GM12892 (cell line): ENCODE measurements at places on chromosomes 13 and 19.

DNA sequence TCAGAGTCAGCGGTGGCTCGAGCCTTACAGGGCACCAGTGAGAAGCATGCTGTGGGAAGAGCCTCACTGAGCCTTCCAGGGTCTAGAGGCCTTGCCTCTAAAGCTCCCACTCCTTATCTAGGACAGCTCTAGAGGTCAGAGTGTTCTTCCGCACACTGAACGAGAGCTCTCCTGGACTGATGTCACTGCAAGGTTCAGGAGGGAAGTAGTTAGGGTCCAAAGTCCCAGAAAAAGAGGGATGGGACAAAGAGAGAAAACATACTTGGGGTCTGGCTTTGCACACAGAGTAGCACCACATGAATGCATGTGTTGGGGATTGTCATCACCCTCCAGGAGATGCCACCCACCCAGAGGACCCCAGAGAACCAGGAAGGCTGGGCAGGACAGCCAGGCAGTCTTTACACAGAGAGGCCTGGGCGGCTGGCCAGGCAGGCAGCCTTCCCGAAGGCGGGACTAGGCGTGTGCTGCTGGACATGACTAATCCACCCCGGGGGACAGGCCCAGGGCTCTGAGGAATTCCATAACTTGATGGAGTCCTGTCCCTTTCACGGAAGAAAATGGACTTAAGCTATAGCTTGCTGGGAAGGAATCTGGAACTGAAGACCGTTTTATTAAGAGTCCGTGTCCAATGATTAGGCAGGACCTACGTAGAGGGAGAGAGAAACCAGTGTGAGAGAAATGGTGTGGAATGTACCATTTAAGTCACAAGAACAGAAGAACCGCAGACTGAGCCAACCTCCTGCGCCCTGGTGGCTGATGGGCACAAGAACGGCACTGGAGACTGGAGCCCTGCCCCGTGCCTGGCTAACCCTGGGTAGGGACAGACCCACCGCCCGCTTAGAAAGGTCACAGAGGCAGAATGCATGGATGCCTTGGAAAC is 16.6 kb upstream of the EPHX3 start:
- no peak for DNase-seq

DNA sequence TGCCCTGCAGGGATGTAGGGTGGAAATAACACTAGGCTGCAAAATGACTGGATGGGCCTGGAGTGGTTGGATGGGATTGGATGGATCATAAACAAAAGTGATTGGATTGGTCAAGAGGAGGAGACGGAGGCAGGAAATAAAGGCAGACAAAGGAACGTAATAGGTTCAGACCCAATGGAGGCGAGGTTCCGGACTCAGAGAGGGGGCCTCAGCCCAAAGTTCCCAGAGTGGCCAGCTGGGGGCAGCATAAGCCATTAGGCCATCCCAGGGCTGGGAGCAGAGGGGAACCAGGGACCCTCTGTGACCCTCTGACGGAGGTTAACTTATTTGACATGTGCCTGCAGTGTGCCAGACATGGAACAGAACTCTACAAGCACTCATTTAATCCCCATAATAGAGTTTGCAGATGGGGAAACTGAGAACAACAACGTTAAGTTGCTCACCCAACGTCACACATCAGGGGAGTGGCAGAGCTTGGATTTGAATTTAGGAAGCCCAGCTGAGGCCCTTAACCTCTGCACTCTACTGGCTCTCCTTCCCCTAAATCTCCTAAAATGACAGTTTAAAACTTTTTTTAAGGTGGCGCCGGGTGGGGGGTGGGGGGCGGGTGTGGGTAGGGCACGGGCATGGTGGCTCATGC is 15.3 kb upstream of the MAP1S start:
- DNase-seq = no peak

DNA sequence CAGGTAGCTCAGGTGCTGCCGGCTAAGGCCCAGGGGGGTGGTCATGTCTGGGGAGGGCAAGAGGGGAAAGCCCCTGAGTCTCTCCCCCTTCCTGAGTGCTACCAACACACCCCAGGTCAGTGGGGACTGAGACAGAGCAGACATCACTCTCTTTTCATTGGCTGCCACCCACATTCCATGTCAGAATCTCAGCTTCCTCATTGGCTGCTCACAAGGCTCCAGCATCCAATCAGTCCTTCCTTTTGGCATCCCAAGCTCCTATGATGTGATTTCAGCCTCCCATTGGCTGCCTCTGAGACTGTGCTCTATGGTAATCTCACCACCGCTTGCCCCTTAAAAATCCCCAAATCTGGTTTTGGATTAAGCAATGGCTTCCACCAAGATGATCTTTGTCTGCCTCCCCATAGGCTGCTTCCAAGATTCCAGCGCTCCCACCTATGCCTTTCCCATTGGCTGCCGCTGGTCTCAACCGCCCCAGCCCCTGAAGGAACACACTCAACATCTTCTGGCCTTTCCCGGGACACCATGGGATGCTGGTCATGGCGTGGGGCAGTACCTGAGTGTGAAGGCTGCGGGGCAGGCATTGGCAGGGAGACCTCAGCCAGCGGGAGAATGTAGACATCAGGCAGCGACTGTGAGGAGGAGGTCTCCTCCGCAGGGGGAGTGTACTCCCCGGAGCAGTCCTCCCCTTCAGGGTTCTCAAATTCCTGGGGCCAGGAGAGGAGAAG is 2.0 kb downstream of the LMTK3 start:
- no peak for DNase-seq

GRCh38 chr13:71882120-71882519 is 15.1 kb upstream of the DACH1 start:
- no peak for DNase-seq

GRCh38 chr13:50519866-50520265 is 323.6 kb downstream of the DLEU7 start:
- no peak for DNase-seq

- DNase-seq = no peak
These were observed 1.8 kb upstream of the INSR start for GRCh38 chr19:7295912-7296536.

DNA sequence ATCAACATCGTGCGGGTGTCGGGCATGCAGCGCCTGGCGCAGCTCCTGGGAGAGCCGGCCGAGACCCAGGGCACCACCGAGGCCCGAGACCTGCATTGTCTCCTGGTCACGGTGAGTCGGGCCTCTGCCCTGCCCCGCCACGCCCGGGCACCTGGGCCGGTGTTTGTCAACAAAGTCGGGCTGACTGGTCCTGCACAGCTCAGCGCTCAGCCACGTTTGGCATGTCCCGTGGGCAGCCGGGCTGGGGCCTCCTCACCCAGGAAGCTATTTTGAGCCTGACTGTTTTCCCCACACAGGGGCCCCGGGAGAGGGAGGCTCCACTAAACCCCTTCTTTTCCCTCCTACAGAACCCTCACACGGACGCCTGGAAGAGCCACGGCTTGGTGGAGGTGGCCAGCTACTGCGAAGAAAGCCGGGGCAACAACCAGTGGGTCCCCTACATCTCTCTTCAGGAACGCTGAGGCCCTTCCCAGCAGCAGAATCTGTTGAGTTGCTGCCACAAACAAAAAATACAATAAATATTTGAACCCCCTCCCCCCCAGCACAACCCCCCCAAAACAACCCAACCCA is 1.3 kb downstream of the GADD45B start:
- DNase-seq = no peak

DNA sequence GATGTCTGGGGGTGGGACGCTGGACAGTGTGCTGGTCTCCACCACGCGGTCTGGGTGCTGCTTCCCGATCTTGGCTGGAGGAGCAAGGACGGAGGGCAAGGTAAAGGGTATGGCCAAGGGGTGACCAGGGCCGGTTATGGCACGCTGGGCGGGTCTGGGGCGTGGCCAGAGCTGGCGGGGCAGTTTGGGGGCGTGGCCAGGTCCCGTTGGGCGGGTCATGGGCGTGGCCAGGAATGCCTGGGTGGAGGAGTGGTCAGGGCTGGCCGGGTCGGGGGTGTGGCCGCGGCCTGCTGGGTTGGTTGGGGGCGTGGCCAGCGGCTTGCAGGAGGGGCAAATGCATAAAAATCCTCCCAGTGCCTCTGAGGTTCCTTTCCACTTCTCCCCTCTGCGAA is 19.2 kb downstream of the GPX4 start:
- DNase-seq = peak; percentile 93

- no peak for DNase-seq
These were observed 144.2 kb downstream of the FOXO1 start for GRCh38 chr13:40522282-40522681.

DNA sequence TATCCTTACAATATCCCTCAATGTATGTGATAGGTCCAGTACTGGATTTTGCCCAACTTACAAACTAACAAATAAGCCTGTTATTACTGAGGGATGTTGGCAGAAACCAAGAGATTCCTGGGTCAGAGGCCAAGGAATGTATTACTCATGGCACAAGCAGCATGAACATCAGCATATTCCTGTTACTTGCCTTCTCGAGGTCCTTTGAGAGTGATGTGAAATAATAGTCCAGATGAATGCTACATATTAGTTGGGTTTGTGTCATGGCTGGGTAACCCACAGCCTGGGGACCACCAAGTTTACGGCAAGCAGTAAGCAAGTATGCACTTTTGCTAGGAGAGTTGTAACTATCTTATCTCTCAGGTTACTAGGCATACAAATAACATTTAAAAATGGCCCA is 384.5 kb upstream of the GPC6 start:
- no peak for DNase-seq
